ENCODE measurements at places on chromosomes 3 and 15. TPM values are rescaled to one million over a fixed set of nuclear protein-coding genes. Genes with fewer than 3 reads are reported as not detected.
A peak's percentile ranks its signal among the peaks of the same experiment; 100 is the strongest.

GRCh38 chr3:42908675-42909074 lies 2.7 kb downstream of the ZNF662 start:
- no peak for ATAC-seq

ZCWPW2 gene
- total RNA-seq, result 0.40 TPM

DNA sequence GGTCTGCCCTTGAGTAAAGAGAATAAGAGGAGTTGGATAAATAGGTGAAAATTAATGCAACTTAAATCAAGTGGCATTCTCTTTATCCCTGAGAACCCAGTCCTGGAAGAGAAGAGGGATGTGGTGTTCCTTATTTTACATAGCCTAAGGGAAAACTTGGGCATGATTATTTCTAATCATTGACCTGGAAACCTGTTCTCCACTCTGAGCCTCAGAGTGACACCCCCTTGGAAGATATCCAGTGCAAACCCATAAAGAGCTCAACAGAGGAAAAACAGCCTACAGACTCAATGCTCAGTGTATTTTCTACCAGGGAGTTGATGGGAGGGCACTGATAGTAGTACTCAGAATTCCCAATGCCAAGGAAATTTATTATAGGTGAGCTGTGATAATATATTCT lies 22.0 kb downstream of the SLC15A2 start:
- no peak for ATAC-seq

- ATAC-seq, result no peak
These were observed 239.9 kb downstream of the TLE3 start for GRCh38 chr15:69857686-69858391.

DNA sequence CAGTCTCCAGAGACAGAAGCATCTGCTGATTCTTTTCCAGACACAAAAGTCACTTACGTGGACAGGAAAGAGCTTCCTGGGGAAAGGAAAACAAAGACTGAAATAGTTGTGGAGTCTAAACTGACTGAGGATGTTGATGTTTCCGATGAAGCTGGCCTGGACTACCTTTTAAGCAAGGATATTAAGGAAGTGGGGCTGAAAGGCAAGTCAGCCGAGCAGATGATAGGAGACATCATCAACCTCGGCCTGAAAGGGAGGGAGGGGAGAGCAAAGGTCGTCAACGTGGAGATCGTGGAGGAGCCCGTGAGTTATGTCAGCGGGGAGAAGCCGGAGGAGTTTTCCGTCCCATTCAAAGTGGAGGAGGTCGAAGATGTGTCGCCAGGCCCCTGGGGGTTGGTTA lies 25.4 kb downstream of the SYNM start:
- no peak for ATAC-seq

GRCh38 chr15:52673734-52674133 lies 5.5 kb downstream of the ATOSA start:
- no peak for ATAC-seq

- peak; percentile 97 for ATAC-seq
These were observed 36.3 kb downstream of the LRTM1 start for GRCh38 chr3:54891540-54891897.

COL8A1 gene
- total RNA-seq, result 2.2 TPM

- ATAC-seq, result no peak
These were observed 556.5 kb upstream of the KCNMB2 start for GRCh38 chr3:177979703-177980102.

- ATAC-seq, result no peak
These were observed 45.7 kb downstream of the ZFAND6 start for GRCh38 chr15:80105193-80105592.

GRCh38 chr3:144363856-144364255 lies 392.2 kb downstream of the DIPK2A start:
- no peak for ATAC-seq

DNA sequence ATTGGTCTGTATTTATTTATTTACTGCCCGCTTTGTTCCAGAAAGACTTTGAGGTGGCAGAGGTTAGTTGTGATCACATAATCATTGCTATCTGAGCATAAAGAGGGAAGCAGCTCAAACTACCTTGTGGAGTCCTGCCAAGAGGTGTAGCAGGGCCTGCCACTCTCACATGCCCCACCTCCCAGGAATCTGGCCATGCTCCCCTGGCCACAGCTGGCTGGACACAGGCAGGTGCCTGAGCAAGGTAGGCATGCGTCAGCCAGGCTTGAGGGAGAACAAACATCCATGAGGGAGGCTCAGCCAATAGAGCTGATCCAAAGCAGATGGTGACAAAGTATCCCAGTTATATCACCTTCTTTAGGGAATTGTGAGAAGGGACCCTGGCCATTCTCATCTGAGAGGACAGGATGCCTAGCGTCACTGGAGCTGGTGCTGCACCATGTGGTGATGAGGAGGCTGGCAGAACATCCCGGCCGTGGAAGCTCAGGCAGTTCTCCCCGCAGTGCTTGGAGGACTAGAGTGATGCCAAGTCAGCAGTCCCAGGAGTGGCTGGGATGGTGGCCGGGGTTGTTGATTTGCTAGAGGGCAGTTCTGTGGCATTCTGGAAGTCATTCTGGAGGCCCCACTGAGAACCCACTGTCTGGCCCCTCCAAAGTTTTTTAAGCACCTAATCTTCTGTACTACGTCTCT lies 6.8 kb upstream of the POLG start:
- no peak for ATAC-seq

DNA sequence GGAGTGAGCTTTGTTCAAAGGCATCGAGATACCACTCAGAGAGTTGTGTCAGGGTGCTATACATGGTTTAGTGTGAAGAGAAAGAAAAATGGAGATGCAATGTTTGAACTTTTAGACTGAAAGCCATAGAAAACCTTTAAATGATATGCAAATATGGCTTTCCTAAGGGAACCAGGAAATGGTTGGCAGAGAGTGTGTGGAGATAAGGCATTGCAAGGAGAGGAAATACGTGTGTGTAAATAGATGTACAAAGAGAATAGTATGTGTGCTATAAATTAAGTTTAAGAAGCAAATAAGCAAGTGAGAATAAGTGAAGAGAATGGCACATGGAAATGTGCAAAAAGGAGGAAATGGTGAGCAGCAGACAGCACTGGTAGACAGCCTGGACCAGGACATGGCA lies 198.1 kb downstream of the SLC9A9 start:
- no peak for ATAC-seq

- ATAC-seq, result no peak
These were observed 1.1 kb downstream of the NPTN start for GRCh38 chr15:73631915-73632669.
